Stimulated activated CD8-positive, alpha-beta memory T cell treated with anti-CD3 and anti-CD28 coated beads, Interleukin-4, amount 100 ng/mL, for 1 hour (primary cell): ENCODE measurements at places on chromosomes 12 and 14.

DNA sequence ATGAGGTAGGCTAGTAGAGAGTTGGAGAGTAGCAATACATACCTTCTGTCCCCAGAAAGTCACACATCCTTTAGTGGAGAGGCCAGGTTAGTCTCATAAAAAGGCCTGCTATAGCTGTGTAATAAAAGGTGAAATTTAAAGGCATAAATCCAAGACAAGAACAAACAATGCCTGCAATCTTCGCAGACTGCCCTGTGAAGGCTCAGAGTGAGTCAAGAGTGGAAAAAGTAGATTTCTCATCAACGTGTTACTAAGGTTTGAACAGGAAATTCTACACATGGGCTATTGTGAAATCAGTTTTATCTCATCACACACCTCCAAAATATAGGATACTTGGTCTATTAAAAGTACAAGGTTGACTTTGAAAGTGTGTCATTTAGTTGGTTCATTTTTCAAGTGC, at the start of gene KLRC1:
TSS of gene KLRC1 (minus strand) at position 222 of the 400 bp plus-strand sequence. CDS start 2,221 bp downstream, outside the sequence.
- no peak for DNase-seq

GRCh38 chr14:86404425-86404824, 874.5 kb downstream of the FLRT2 start:
- DNase-seq, result no peak

GRCh38 chr12:13198876-13199275, 2.4 kb downstream of the EMP1 start:
- DNase-seq, result no peak

DNA sequence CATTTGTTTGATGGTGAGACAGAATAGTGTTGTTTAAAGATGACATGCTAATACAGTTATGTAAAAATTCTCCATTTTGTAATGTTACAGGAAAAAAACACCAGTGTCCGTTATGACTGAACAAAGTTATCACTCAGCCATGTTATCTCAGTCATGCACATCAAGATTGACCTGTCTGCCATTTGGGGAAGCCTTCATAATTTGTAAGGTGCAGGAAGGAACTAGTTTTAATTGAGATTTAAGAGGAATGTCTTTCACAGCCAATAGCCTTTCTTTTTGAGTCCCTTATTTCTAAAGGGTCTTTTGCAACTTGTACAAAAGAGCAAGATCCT, 432.2 kb downstream of the RAD51B start:
- no peak for DNase-seq

GRCh38 chr12:51262758-51263177, 7.4 kb downstream of the SMAGP start:
- no peak for DNase-seq

DNA sequence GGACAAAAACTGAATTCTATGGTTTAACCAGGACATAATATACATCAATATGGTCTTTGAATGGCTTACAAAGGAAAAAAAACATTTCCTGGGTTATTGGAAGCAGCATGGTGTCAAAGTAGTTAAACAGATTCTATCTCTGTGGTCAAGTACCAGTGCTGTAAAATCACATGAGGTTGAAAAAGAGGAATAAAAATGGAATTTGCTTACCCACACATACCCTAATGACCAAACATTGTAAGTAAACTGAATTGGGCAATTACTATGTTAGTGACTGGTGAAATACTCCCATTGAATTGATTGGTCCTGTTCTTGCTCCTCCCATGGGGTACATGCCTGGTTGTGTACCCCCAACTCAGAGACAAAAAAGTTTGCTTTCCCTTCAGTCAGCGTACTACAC, 19.6 kb downstream of the IFNG start:
- no peak for DNase-seq

DNA sequence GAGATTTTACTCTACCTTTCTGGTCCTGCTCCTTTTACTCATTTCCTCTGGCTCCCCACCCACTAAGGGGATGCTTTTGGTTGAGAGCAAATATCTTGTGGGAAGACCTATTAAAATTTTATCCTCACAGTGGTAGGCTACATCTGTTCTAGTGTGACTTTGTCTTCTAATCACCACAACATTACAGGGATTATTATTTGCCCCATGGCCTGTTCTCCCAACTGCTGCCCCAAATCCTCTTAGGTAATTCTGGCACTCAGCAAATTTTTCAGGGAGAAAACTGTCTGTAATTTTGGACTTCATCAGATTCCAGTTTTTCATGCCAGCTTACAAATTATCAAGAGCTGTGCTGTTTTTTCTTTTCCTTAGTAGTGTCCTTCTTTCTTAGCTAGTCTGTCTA, 172.3 kb downstream of the GPHN start:
- no peak for DNase-seq

DNA sequence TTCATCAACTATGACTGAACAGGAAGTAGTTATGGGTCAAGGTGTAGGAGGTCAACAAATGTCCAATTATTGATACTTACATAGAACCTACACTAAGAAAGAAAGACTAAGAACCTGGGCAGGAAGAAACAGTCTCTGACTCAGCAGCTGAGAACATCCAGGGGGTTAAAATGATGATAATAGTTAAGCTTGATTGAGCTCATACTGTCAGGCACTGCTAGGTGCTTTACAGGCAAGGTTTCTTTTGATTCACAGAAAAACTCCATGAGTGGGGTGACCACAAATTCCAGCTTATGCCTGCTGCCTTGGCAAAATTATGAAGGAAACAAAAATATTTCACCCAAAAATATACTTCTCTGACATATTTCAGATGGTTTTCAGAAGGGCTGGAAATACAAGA, 75.0 kb downstream of the ACADS start:
- no peak for DNase-seq

- DNase-seq, result no peak
Measured at GRCh38 chr12:124939079-124939420, 24.6 kb upstream of the UBC start.

DNA sequence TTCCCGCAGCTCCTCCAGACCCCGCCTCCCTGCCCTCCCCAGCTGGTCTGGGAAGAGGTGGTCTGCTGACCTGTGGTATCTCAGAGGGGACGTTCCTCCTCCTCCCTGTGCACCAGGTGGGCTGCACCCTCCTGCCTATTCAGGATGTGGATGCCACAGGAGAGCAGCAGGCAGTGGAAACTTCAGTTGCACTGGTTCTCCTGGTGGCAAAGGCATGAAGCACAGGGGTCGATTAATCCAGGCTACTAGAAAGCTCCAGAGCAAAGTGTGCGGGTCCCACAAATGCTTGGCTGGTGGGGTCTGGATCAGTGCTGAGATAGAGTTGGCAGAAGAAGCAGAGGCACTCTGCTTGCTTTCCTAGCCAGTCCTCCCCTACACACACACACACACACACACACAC, 197.0 kb downstream of the SLC41A2 start:
- no peak for DNase-seq

- no peak for DNase-seq
Measured at GRCh38 chr14:89015016-89015415, 190.6 kb downstream of the TTC8 start.

DNA sequence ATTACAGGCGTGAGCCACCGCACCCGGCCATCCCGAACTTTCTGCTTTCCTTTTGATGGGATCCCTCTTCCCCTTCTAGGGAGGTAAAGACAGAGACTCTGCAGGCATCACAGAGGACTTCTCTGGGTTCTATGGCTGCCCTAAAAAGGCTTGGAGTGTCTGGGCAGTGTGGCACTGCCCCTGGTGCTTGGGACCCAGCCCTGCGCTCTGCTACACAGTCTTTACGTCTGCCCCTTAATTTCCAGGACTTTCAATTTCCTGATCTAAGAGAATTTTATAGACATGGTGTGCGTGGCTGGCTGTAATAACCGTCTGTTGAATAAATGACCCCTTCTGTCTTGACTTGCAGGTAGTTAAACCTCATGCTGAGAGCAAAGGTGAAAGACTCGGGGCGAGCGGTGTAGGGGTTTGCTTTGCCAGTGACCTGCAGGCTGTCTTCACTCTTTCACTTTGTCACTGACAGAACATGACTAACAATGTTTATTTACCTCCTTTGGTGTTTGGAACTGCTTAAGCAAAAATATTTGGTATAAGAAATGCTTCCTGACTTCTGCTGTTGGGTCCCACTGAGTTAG, 110.9 kb upstream of the MAP1LC3B2 start:
- DNase-seq, result no peak

DNA sequence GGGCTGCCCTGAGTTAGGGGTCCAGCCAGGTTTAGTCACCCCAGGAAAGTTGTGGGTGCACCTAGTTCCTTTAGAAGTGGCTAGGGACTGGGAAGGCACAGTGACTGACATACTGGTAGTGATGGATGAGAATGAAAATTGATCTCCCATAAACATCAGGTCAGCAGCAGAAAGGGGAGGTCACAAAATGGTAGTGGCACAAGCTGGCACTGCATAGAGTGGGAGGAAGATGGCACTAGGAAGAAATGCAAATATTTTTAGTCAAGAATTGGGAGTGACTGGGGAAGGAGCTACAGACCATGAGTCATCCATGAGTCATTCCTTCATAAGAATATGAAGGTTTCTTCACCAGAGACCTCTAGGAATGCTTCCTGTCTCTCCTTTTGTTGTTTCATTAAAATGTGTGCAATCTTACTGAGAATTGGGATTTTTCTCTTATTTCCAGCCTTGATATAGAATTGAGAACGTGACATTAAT, 198.3 kb upstream of the AMIGO2 start:
- no peak for DNase-seq

DNA sequence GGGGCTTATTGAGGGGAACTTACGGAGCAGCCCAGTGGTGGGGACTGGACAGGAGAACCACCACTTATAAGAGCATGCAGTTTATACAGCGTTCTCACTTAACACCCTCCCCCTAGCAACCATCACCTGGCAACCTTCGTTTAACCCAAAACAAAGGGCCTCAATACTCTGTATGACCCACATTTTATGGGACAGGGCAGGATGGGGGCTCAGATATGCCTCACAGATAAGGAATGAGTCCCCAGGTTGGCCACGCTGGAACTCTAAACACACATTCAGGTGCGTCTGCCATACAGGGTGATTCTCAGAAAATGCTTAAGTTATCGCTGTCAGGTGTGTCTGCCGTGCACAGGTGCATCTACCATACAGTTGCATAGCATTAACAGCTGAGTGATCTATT, 99.2 kb downstream of the GCH1 start:
- no peak for DNase-seq

DNA sequence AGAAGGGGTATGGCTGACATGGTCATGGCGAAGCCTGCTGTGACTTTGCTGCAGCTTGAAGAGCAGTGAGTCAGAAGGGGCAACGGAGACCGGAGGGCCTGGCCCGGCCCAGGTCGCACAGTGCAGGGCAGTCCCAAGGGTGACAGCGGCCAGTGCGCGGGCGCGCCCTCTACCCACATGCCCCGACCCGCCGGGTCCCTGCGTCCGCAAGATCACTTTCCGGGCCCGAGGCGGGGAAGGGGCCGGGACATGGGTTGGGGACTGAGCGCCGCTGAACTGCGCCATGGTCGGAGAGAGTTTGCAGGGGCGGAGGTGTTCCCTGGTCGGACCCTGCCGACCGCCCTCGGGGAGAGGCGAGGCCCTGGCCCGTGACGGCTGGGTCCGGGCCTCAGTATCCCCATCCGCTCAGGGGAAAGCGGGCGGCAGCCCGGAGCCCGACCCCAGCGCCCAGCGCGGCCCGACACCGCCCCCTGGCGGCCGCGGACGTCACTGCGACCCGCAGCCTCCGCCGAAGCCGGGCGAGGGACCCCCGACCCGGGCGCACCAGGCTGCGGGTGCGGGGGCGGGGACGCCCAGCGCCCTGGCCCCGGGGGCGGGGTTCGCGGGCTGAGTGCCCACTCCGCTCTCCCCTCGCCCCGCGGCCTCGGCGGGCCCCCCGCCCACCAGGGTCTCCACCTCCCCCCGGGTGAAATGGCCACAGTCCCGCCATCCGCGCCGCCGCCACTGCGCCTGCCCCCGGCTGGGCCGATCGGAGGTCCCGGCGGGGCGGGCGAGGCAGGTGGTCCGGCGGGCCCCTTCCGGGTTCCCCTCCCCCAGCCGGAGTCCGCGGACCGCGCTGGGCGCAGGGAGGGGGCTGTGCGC, 7.2 kb upstream of the ANKRD9 start:
- no peak for DNase-seq

GRCh38 chr14:34713681-34714319, 593 bp downstream of the CFL2 start:
- DNase-seq, result no peak

- DNase-seq, result no peak
Measured at GRCh38 chr14:77200406-77200985, 18.9 kb downstream of the TMEM63C start.

- no peak for DNase-seq
Measured at GRCh38 chr12:84056-84455, 17.5 kb downstream of the IQSEC3 start.

DNA sequence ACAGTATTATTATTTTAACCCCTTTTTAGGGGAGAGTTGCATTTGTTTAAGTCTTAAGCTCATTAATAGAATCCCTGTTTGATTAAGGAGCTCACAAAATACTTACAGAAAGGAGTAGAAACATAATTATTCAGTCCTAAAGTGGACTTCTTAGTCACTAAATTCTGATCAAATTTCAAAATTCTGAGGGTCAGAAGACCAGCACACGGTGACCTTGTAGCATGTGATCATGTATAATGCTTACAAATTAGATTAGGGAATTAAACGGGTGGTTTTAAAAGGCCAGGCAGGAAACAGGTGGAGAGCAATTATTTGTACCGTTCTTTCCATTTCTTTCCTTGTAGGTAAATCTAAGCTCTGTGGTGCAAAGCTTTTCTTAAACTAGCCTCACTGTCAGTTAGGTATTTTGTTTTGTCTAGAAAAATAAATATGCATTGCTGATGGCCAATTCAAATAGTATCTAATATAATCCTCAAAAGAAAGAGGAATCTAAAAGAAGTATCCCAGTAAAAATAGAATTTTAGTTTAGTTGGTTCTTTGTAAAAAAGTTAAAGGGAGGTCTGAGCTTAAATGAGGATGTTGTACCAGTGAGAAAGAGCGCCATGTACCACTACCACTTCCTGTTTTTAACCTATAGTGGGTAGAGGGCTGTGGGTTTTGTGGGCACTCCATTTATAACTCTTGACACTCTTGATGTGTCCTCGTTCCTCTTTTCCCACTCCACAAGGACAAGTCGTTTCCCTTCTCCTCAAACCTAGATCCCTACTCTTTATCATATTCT, 51.1 kb downstream of the SLC38A1 start:
- DNase-seq, result no peak

- no peak for DNase-seq
Measured at GRCh38 chr12:70847871-70848270, 72.7 kb downstream of the PTPRR start.

DNA sequence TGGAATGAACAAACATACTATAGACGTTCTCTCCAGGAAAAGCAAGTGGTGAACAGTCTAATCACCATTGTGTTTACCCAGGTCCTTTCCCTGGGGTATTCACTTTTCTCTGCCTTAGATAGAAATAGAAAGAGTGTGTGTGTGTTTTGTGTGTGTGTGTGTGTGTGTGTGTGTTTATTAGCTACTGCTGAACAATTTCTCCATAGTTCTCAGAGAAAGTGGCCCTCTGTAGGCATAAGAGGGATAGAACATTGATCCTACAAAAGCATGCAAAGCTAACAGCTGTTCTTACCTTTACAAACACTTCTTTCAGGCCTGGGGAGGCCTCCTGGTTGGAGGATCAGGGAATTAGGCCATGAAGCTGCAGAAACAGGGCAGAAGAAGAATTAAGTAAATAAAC, 665.7 kb upstream of the TBX3 start:
- DNase-seq, result no peak

- no peak for DNase-seq
Measured at GRCh38 chr14:44979273-44979672, 17.3 kb downstream of the TOGARAM1 start.

- DNase-seq, result no peak
Measured at GRCh38 chr14:75450381-75451276, 22.8 kb downstream of the JDP2 start.

GRCh38 chr12:39807043-39807442, 187.4 kb upstream of the ABCD2 start:
- DNase-seq, result no peak

- no peak for DNase-seq
Measured at GRCh38 chr14:35391388-35391710, 13.2 kb downstream of the NFKBIA start.

GRCh38 chr14:104422837-104423681, 156.5 kb upstream of the C14orf180 start:
- no peak for DNase-seq
